Upper lobe of right lung (tissue), 1 donor: ENCODE measurements at places on chromosomes 13 and 19. TPM values are rescaled to one million over a fixed set of nuclear protein-coding genes. Genes with fewer than 3 reads are reported as not detected.

- H3K27me3 ChIP-seq: no peaks in the 10 kb centered on the region
- H3K4me1 ChIP-seq: peaks cover 9% of the 10 kb centered on the region
- H3K36me3 ChIP-seq: no peaks in the 10 kb centered on the region
- no peak for DNase-seq
These were observed 187.1 kb downstream of the FOXO1 start for GRCh38 chr13:40479196-40479845.

DNA sequence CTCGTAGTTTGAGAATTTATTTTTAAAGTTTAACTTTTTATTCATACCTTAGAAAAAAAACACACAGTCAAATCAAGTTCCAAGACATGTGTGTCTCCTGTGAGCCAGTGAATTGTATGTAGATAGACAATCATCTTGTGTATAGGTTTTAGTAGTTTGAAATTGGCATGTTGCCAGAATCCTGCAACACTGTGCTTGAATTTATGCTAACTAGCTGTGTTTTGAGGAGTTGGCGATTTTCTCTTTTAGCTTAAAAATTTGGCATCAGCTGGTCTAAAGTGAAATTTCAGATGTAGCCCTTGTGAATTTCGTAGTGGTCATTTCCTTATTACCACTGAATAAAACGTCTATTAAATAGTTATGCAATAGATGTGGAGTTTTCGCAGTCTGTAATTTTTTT lies 213.2 kb downstream of the ATP8A2 start:
- no peaks in the 10 kb centered on the region for H3K36me3 ChIP-seq
- DNase-seq: no peak
- no peak overlapping the region for H3K4me3 ChIP-seq

DNA sequence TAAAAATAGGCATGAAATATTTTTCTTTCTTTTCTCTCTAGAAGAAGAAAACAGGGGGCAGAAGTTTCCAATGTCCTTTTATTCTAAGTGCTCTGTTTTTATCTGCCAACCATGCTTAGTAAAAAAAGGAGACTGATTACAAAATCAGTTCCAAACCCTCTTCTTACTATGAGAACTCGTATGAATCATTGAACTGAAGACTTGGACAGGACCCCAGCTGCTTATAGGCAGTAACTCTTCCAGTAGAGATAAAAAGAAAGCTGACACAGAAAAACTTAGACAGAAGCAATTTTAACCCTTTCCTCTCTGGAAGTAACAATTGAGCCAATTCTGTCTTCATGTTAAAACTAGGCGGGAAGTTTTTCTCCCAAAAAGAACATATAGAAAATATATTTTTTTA lies 24.5 kb upstream of the FREM2 start:
- no peaks in the 10 kb centered on the region for H3K36me3 ChIP-seq
- no peaks in the 10 kb centered on the region for H3K4me1 ChIP-seq
- no peak for DNase-seq
- H3K27ac ChIP-seq: no peak overlapping the region

DNA sequence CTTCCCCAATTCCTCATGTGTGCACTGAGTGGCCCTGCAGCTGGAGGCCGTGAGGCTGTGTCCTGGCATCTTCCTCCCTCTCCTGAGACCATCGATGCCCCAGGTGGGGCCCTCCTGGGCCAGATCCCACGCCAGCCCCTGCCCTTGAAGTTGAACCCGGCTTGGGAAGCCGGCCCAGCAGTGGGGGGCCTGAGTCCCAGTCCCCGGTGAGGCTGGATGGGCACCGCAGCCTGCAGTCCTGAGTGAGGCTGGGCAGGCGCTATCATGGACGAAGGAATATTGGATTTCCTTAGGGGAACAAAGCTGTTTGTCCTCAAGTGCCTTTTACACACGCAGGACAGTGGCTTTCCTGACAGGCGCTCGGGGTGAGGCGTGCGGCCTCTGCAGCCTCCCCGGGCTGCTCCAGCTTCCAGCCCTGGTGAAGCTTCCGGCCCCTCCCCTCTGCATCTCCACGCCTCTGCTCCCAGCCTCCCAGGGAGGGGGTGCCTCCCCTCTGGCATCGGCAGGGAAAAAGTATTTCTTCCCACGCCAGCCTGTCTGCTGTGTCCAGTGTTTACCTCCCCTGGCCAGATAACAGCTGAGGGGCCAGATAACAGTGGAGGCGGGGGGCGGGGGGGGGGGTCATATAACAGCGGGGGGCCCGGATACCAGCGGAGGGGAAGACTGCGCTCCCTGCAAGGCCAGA lies 159.5 kb downstream of the KDM4B start:
- peak overlapping the region; percentile 2 for H3K27ac ChIP-seq
- H3K4me1 ChIP-seq: peaks cover 7% of the 10 kb centered on the region
- no peak for DNase-seq

GRCh38 chr19:50520822-50521465 lies 7.2 kb upstream of the ASPDH start:
- H3K36me3 ChIP-seq: no peaks in the 10 kb centered on the region
- no peak for DNase-seq
- no peaks in the 10 kb centered on the region for H3K27me3 ChIP-seq
- H3K4me1 ChIP-seq: no peaks in the 10 kb centered on the region
- no peak overlapping the region for H3K4me3 ChIP-seq
- no peak overlapping the region for H3K27ac ChIP-seq

- no peak for DNase-seq
- H3K4me1 ChIP-seq: no peaks in the 10 kb centered on the region
- H3K27me3 ChIP-seq: no peaks in the 10 kb centered on the region
- H3K36me3 ChIP-seq: no peaks in the 10 kb centered on the region
- H3K4me3 ChIP-seq: no peak overlapping the region
These were observed 572.0 kb downstream of the IRS2 start for GRCh38 chr13:109214393-109214792.

DNA sequence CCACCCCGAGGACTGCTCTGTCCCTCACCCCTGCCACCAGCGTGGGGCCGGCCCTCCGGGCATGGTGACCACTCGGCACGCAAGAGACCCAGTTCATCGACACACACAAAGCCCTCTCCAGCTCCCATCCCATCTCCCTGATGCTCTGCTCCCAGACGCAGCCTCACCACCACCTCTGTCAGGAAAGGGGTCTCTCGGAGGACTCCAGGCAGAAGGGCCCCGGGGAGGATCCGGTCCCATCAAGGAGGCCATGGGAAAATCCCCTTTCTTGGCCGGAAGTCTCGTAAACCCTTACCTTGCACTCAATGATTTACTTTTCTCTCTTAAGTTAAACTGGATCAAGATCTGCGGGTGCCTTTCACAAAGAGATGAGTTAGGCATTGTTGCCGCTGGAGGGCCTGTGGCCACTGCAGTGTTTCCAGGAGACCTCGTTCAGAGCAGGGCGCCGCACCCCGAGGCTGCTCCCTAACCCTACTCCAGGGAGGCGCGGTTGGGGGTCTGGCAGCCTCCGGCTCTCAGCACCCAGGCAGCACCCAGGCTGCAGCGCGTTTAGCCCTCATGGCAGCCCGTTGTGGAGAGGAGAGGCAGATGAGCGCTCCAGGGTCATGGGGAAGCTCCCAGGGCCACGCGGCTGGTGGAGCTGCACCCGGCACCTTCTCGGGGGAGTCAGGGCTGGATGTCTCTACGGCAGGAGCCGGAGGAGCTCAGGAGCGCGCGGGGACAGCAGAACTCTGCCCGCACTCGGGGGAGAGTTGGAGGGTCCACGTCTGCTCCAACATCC lies 31.0 kb downstream of the C2CD4C start:
- no peaks in the 10 kb centered on the region for H3K36me3 ChIP-seq
- H3K4me3 ChIP-seq: no peak overlapping the region
- H3K4me1 ChIP-seq: no peaks in the 10 kb centered on the region
- H3K27me3 ChIP-seq: peaks cover 7% of the 10 kb centered on the region

- no peak overlapping the region for H3K4me3 ChIP-seq
These were observed 8.5 kb upstream of the ZNF83 start for GRCh38 chr19:52646571-52647217.

GRCh38 chr13:43838909-43839308 lies 40.6 kb downstream of the CCDC122 start:
- H3K27me3 ChIP-seq: no peaks in the 10 kb centered on the region
- no peaks in the 10 kb centered on the region for H3K36me3 ChIP-seq
- no peak for DNase-seq
- H3K4me3 ChIP-seq: no peak overlapping the region

- no peak overlapping the region for H3K4me3 ChIP-seq
- H3K36me3 ChIP-seq: no peaks in the 10 kb centered on the region
- no peak for DNase-seq
- H3K4me1 ChIP-seq: no peaks in the 10 kb centered on the region
- no peak overlapping the region for H3K27ac ChIP-seq
These were observed 52.0 kb downstream of the GNG7 start for GRCh38 chr19:2650515-2650914.

RYR1 gene
- total RNA-seq: 6.5 TPM

ATP12A gene
- total RNA-seq: not detected

KLK3 gene
- total RNA-seq: not detected

MYH14 gene
- 146 TPM for total RNA-seq

S1PR4 gene
- 22.3 TPM for total RNA-seq

KCNJ14 gene
- 1.1 TPM for total RNA-seq

F10 gene
- 7.9 TPM for total RNA-seq

LILRB3 gene
- total RNA-seq: 61.5 TPM

COL4A1 gene
- total RNA-seq: 242 TPM

CCDC122 gene
- total RNA-seq: 4.9 TPM
